Naive thymus-derived CD8-positive, alpha-beta T cell (primary cell): ENCODE measurements at places on chromosomes 12 and 14.

- H3K4me1 ChIP-seq: peaks cover 42% of the 10 kb centered on the region
- no peak overlapping the region for H3K27ac ChIP-seq
- no peak overlapping the region for H3K4me3 ChIP-seq
- no peaks in the 10 kb centered on the region for H3K27me3 ChIP-seq
These were observed 10.2 kb downstream of the GNG2 start for GRCh38 chr14:51870606-51871005.

DNA sequence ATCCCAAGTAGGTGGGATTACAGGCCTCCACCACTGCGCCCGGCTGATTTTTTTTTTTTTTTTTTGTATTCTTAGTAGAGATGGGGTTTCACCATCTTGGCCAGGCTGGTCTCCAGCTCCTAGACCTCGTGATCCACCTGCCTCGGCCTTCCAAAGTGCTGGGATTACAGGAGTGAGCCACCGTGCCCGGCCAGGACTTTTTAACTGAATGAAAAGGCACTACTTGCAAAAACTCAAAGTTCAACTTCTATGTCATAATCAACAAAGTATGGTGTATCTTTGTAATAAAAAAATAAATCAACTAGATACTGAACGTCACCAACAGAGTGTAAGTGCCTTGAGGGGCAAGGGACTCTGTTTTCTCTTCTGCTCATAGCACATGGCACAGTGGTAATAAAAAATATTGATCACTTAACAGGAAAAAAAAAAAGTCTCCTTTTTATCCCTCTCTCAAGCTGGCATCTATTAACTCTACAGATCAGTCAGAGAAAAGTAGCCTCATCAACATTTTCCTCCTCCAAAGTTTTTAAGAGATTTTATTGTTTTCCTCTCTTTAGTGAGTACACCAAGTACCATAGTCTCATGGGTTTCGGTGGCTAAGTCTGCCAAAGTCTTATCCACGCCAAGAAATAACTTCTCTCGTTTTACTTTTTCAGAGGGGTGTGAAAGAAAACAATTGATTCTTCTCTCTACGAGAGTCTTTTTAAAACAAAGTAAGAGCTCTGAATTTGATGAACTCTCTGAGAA is 10.6 kb upstream of the FOXN3 start:
- DNase-seq: no peak
- no peaks in the 10 kb centered on the region for H3K27me3 ChIP-seq
- peak overlapping the region; percentile 70 for H3K27ac ChIP-seq
- H3K36me3 ChIP-seq: peaks cover 4% of the 10 kb centered on the region
- peaks cover 88% of the 10 kb centered on the region for H3K4me1 ChIP-seq
- H3K4me3 ChIP-seq: peak overlapping the region; percentile 86

DNA sequence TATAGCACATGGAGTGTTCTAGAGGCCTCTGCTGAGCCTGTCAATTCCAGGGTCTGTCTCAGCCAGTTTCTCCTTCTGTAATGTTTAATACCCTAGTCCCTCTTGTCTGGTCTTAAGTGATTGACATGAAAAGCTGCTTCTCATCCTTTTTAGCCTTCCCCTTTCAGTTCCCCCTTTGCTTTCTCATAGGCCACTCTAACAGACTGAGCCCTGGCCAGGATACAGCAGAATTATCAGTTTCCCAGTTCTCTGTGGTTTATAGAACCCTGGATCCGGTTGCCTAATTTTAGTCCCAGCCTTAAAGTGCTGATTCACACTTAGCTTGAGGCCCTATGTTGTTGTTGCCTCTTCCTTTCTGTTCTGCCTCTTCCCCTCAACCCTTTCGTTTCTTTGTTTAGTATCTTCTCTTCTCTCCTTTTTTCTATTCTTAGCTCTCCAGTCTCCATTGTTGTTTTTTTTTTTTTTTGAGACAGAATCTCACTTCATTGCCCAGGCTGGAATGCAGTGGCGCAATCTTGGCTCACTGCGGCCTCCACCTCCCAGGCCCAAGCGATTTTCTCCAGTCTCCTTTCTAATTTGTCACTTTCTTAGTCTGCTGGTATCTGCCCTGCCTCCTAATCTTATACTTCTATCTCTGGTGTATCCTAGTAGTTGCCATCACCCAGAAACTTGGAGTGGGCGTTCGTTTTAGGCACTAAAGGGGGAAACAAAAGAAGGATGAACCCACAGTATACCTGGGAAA is 2.9 kb upstream of the BIN2 start:
- H3K36me3 ChIP-seq: peaks cover 13% of the 10 kb centered on the region
- no peaks in the 10 kb centered on the region for H3K27me3 ChIP-seq
- DNase-seq: no peak
- H3K4me3 ChIP-seq: peak overlapping the region; percentile 66

DNA sequence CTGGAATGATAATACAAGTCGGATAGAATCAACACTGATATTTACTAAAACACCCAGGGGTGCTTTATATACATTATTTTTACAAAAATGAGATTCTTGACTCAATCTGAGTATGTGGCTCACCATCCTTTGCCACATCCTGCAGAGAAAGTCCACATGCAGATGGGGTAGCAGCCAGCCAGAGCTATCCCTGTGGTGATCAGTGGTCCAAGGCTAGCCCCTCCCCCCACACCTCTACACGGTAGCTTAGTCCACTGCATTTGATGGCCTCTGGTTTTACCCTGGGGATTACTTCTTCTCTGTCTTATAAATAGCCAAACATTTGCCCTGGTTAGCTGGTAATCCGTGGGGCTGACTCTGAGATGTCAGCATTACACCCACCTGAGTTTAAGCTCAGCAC is 28.1 kb upstream of the TTC7B start:
- H3K4me3 ChIP-seq: no peak overlapping the region
- peaks cover 5% of the 10 kb centered on the region for H3K36me3 ChIP-seq
- peaks cover 4% of the 10 kb centered on the region for H3K4me1 ChIP-seq
- peaks cover 4% of the 10 kb centered on the region for H3K27me3 ChIP-seq
- no peak overlapping the region for H3K27ac ChIP-seq
- DNase-seq: no peak

- H3K27ac ChIP-seq: no peak overlapping the region
- no peak for DNase-seq
- no peaks in the 10 kb centered on the region for H3K4me1 ChIP-seq
- H3K36me3 ChIP-seq: no peaks in the 10 kb centered on the region
- no peaks in the 10 kb centered on the region for H3K27me3 ChIP-seq
These were observed 27.0 kb downstream of the SLC25A21 start for GRCh38 chr14:37145395-37145794.

DNA sequence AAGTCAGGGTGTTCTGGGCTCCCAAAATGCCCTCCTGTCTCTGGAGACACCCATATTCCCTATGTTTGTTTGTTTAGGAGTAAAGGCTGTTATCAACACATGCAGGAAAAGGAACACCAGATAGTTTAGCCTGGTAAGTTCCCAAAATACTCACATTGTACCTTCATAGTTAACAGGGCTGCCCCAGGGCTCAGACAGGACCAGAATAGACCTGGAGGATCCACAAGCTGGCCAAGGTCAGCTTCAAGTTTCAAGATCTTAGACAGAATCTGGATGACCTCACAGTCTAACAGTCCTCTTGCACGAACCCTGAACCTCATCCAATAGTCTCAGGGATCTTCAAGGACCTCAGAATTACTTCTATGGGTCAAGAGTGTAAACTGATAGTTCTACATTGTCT is 18.1 kb upstream of the HSP90B1 start:
- H3K36me3 ChIP-seq: no peaks in the 10 kb centered on the region
- no peak overlapping the region for H3K27ac ChIP-seq
- no peak for DNase-seq
- no peaks in the 10 kb centered on the region for H3K27me3 ChIP-seq

GRCh38 chr12:70543444-70543843 is 93.8 kb downstream of the PTPRB start:
- H3K4me1 ChIP-seq: no peaks in the 10 kb centered on the region
- peaks cover 26% of the 10 kb centered on the region for H3K27me3 ChIP-seq
- H3K27ac ChIP-seq: no peak overlapping the region
- DNase-seq: no peak

DNA sequence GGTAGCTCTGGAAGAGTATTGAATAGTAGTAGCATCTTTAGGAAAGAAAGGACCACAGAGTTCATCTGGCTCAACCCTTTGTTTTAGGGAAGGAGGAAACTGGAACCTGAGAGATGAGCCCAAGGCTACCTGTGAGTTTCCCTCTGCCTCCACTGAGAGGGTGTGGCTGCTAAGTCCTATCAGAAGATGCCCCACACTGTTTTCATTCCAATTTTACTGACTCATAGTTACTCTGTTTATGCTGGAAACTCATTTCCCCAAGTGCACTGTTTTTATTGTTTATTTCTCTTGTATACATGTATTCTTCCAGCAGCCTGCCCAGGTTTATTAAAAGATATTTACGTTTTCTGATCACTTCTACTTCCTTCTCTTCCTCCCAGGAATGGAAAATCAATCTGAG is 127.4 kb upstream of the ARHGAP5 start:
- H3K4me1 ChIP-seq: peaks cover 7% of the 10 kb centered on the region
- H3K27ac ChIP-seq: no peak overlapping the region
- no peak for DNase-seq
- no peak overlapping the region for H3K4me3 ChIP-seq

- no peak for DNase-seq
- H3K27ac ChIP-seq: no peak overlapping the region
- H3K27me3 ChIP-seq: peaks cover 2% of the 10 kb centered on the region
- H3K36me3 ChIP-seq: no peaks in the 10 kb centered on the region
These were observed 341.2 kb downstream of the C12orf75 start for GRCh38 chr12:105671720-105672119.

- H3K36me3 ChIP-seq: peaks cover 5% of the 10 kb centered on the region
- H3K27ac ChIP-seq: no peak overlapping the region
- DNase-seq: no peak
- no peak overlapping the region for H3K4me3 ChIP-seq
These were observed 36.6 kb downstream of the SENP1 start for GRCh38 chr12:48069241-48069640.

GRCh38 chr14:32779840-32780239 is 158.8 kb upstream of the NPAS3 start:
- H3K27me3 ChIP-seq: no peaks in the 10 kb centered on the region
- DNase-seq: no peak
- H3K4me1 ChIP-seq: no peaks in the 10 kb centered on the region

- DNase-seq: no peak
- peaks cover 5% of the 10 kb centered on the region for H3K4me1 ChIP-seq
- H3K27me3 ChIP-seq: no peaks in the 10 kb centered on the region
- H3K4me3 ChIP-seq: no peak overlapping the region
- H3K27ac ChIP-seq: no peak overlapping the region
These were observed 25.7 kb downstream of the ALKBH1 start for GRCh38 chr14:77682158-77682553.

DNA sequence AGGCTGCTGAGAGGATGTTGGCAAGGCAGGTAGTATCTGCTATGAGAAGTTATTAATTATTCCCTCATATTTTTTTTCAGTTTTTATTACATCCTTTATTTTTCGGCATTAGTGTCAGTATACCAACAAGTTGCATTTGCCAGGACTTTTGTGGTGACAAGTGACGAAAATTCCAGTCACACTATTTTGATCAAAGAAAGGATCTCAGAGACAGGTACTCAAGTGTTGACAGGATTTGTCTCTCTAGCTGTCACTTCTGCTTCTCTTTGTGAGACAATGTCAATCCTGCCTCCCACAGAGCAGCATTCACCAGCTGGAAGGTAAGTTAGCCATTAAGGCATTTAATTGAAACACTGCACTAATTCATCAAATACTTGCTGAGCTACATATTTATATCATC is 18.0 kb upstream of the IFNG start:
- no peak for DNase-seq
- peak overlapping the region; percentile 93 for H3K27ac ChIP-seq
- H3K4me3 ChIP-seq: peak overlapping the region; percentile 1
- peaks cover 72% of the 10 kb centered on the region for H3K4me1 ChIP-seq
- no peaks in the 10 kb centered on the region for H3K27me3 ChIP-seq

GRCh38 chr12:30200864-30201263 is 417.1 kb upstream of the TMTC1 start:
- H3K4me3 ChIP-seq: no peak overlapping the region
- H3K27ac ChIP-seq: no peak overlapping the region
- H3K27me3 ChIP-seq: peaks cover 17% of the 10 kb centered on the region
- H3K36me3 ChIP-seq: no peaks in the 10 kb centered on the region

GRCh38 chr14:76348898-76349297 is 27.0 kb upstream of the ESRRB start:
- H3K4me1 ChIP-seq: peaks cover 1% of the 10 kb centered on the region
- peaks cover 4% of the 10 kb centered on the region for H3K27me3 ChIP-seq
- no peaks in the 10 kb centered on the region for H3K36me3 ChIP-seq
- no peak for DNase-seq
- H3K4me3 ChIP-seq: no peak overlapping the region
- no peak overlapping the region for H3K27ac ChIP-seq

GRCh38 chr14:97602438-97603117 is 805.4 kb downstream of the VRK1 start:
- H3K27ac ChIP-seq: no peak overlapping the region
- no peak overlapping the region for H3K4me3 ChIP-seq
- no peaks in the 10 kb centered on the region for H3K36me3 ChIP-seq
- no peaks in the 10 kb centered on the region for H3K27me3 ChIP-seq
- H3K4me1 ChIP-seq: peaks cover 9% of the 10 kb centered on the region

DNA sequence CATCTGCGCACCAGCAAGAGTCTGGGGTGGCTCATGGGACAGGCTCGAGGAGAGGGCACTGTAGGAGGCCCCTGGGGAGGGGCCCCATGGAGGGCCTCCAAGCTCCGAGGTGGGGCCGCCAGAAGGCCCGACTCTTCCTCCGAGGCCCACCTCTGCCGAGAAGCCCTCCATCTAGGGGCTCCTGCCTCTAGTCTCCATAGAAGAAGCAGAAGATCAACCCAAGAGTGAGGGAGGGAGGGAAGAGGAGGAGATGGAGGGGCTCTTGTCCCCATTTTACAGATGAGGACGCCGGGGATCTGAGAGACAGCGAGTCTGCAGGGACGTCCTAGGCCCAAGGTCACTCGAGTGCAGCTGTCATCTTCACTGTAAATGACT is 41.2 kb downstream of the DIO3 start:
- H3K36me3 ChIP-seq: no peaks in the 10 kb centered on the region
- no peak for DNase-seq
- H3K4me1 ChIP-seq: peaks cover 11% of the 10 kb centered on the region
- no peak overlapping the region for H3K27ac ChIP-seq

DNA sequence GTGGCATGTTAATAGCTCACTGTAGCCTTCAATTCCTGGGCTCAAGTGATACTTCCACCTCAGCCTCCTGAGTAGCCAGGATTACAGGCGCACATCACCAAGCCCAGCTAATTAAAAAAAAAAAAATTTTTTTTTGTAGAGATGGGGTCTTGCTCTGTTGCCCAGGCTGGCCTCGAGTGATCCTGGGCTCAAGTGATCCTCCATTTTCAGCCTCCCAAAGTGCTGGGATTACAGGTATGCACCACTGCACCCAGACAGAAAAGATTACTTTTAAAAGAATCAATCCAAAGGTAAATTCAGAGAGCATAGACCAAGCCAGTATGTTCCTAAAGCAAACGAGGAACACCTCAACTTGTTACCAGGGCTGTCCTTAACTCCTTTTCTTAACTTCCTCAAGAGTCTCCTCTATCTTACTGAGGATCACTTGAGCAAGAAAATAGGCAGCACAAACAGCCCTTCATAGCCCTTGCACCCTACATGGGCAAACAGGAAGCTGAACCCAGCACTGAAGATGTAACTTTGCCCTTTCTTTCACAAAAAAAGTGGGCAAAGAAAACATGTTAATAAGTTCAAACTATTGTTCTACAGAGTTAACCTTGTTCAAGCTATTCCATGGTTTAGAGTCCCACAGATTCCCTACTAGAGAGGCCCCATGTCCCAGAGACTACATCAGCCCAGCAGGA is 11.3 kb downstream of the CS start:
- peaks cover 35% of the 10 kb centered on the region for H3K4me1 ChIP-seq
- no peak overlapping the region for H3K4me3 ChIP-seq
- no peak overlapping the region for H3K27ac ChIP-seq
- no peak for DNase-seq
- H3K27me3 ChIP-seq: no peaks in the 10 kb centered on the region
- no peaks in the 10 kb centered on the region for H3K36me3 ChIP-seq

GRCh38 chr14:63241096-63241495 is 36.9 kb downstream of the RHOJ start:
- H3K36me3 ChIP-seq: no peaks in the 10 kb centered on the region
- peaks cover 11% of the 10 kb centered on the region for H3K27me3 ChIP-seq
- no peak for DNase-seq
- no peak overlapping the region for H3K4me3 ChIP-seq
- no peaks in the 10 kb centered on the region for H3K4me1 ChIP-seq
